ENCODE measurements at places on chromosomes 2 and 18. TPM values are rescaled to one million over a fixed set of nuclear protein-coding genes. Genes with fewer than 3 reads are reported as not detected.

Gene TRPM8
- total RNA-seq, result not detected

Gene CYBRD1
- 26.0 TPM for total RNA-seq

Gene PAX8
- 1.3 TPM for total RNA-seq

Gene CAPN14
- not detected for total RNA-seq

Gene NT5C1B
- total RNA-seq, result not detected

Gene CRACDL
- 11.1 TPM for total RNA-seq

Measured in vein endothelial cell (primary cell).